ENCODE measurements at places on chromosomes 7 and 10.

- no peak for DNase-seq
Measured at GRCh38 chr7:148290538-148290937, 300.0 kb upstream of the C7orf33 start.

- no peak for DNase-seq
Measured at GRCh38 chr7:49245062-49245461, 320.7 kb downstream of the CDC14C start.

DNA sequence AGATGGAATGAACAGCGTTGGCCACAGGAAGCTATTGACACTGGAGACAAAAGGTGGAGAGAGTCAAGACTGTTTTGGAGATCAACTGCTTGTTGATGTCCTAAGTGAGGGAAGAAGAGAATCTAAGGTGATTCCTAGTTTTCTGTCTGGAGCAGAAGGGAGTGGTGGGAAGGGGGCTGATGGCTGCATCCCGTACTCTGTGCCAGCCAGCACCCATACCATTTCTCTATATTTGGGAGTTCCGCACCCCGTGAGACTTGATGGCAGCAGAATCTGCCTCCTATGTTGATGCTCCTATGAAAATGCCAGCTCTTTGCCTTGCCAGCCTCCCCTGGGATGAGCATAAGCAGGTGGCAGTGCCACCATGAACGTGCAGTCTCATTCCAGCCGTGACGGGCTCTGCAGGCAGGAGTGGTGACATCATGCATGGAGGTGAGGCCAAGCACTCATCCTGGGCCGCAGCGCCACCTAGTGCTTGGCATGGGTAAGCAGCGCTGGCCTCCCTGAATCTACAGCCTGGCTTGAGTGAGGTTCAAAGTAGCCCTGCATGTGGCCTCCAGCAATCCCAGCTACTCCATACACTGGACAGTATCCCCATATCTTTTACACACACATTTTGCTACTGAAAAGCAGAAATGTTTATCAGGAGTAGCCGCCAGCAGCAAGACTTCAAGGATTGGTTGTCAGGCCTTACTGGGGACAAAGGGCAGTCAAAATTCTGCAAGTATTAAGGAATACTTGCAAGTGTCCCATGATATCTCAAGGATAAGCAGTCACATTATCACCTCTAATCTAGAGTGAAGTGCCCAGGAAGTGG, 43.0 kb downstream of the PODXL start:
- peak; percentile 75 for DNase-seq

DNA sequence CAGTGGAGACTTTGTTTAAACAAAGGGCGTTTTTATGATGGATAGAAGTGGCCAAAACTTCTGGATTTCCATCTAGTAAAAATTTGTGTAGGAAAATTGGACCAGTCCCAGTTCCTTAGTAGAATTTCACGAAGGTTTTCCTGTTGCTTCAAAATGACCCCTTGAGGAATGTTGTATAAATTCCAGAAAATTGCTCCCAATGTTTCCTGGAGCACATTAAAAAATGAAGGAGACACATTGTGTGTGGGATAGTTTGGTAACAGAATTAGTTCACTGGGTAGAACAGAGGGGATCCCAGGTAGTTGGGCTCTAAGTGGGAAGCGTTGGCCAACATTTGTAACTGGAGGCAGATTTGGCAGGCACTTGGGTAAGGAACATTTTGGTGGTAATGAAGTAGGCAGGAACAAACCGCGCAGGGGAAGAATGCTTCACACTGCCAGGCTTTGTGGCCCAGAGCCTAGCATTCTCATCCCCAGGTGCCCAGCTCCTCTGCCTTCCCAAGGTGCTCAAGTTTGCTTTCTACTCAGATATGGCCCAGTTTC, 758.6 kb downstream of the AUTS2 start:
- DNase-seq = no peak

GRCh38 chr10:128854963-128855362, 612.1 kb upstream of the MGMT start:
- DNase-seq = no peak

GRCh38 chr10:106308284-106308683, 856.2 kb downstream of the SORCS1 start:
- no peak for DNase-seq

- DNase-seq = no peak
Measured at GRCh38 chr7:96599288-96599936, 110.2 kb downstream of the SEM1 start.

DNA sequence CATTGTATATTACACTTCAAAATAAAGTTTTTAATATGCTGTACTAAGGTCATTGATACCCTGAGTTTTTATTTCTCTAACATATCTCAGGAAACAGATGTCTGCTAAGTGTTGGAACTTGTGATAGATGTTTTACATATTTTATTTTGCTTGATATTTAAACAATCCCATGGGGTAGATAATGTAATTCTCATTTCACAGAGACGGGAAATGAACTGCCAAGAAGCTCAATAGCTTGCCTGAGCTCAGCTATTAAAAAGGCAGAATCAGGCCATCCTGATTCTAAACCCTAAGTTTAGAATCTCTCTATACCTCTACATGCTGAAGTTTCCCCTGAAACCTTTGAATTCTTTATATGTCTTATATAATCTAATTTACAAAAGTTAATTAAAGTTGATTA, 126.3 kb downstream of the LRRC18 start:
- no peak for DNase-seq

DNA sequence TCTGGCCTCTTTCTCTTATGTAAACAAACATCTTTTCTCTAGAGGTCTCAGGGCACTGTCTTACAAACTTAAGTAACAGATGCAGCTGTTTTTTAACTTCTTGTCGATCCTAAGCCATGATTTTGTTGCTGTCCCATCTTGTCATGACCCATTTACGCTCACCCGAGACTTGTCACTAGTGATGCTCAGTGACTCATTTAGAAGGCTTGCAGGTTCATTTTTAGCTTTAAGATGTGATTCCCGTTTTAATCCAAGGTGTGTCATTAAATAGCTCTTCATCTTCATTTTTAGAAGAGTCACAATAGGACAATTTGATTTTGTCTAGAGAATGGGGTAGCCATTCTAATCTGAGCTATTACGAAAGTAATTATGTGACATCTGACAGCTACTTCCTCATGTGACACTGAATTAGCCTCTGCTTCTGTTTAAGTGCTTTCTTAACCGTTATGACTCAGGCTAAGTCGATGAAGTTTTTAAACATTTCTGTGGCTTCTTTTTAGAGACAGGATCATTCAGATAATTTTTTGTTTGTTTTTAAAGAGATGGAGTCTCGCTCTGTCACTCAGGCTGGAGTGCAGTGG, 42.7 kb downstream of the SPDYE5 start:
- DNase-seq = no peak

DNA sequence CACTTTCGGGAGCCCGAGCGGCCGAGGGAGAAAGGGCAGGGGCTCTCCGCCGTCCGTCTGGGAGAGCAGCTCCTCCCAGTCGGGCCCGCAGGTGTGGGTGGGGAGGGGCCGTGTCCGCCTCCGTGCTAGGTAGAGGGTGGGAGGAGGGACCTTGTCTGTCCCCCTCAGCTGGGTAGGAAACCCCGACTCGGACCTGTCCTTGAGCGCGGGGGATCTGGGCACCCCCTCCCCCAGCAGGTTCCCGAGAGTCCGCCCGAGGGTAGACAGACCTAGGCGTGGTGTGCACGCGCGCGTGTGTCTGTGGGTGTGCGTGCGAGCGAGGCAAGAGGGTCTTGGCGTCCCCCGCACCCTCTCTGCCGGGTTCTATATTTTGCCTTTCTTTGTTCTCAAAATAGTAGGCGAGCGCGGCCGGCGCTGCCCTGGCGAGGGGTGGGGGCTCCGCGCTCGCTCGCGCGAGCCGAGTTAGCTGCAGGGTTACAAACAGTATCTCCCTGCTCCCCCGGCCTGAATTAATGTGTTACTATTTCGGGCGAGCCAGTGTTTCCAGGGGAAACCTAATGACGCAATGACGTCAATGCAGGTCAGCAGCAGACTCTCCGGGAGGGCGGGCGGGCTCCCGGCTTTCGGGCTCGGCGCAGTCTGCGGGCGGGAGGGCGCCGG, 73.9 kb upstream of the LEP start:
- DNase-seq = no peak

- no peak for DNase-seq
Measured at GRCh38 chr10:80473692-80474596, 19.8 kb downstream of the TSPAN14 start.

DNA sequence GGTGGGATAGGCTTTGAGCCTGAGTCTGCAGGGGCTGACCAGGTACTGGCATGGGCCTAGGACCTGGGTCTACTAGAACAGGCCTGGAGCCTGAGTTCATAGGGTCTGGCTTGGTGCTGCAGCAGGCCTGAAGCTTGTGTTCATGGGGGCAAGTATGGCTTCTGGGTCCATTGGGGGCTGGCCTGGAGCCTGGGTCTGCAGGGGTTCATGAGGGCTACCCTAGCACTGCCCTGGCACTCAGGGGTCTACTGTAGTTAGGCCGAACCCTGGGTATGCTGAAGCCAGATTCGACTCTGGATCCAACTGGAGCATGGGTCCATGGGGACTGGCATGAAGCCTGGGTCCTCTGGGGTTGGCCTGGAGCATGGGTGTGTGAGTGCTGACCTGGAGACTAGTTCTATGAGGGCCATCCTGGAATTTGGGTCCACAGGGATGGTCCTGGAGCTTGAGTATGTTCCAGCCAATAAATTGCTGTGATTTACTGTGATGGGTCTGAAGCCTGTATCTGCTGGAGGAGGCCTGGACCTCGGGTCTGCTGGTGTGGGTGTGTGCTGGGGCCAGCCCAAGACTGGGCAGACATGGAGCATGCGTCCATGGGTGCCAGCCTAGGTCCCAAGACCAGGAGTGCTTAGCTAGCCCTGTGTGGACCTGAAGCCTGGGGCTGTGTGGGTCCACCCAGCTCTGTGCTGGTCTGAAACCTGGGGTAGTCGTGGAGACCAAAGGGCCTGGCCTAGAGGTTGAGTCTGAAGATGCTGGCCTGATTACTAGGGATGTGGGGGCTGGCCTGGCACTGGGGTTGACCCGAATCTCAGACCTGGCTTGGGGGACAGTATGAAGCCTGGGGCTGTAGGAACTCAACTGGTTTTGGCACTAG, 235.5 kb downstream of the NXPH1 start:
- DNase-seq = no peak

DNA sequence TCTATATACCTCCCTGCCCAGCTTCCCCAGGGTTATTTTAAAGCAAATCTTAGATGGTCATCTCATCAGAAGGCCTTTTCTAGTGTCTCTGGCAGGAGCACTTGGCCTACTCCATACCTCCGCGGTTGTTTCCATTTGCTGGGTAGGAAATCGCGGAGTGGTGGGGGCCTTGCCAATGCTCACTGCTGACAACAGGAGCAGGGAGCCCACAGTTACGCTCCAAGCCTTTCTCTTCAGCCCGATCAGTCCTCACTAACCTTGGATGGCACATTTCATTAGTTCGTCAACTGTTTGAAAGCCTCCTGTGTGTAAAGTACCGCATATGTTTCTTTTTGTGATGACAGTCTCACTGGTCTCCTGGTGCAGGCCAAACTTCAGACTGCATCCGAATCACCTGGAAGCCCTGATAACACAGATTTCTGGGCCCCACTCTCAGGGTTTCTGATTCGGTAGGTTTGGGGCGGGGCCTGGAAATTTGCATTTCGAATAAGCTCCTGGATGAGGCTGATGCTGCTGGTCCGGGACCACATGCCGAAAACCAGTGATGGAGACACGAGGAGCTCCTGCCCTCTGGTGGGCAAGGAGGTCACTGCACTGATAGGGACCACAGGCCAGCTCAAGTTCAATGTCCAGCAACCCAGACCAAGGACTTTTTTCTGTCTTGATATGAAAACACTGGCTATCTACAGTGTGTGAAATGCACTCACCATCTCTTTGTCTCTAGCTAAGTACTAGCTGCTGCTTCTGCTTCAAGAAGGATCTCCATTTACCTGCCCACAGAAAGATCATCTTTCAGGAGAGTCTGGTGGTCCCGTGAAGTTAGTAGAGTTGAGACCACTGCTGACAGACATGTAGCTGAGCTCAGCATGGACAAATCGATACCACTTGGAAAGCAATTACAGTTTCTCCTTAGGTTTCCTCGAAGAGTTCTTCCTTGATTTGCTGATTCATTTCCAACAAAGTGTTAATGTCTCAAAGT, 14.0 kb downstream of the LRGUK start:
- DNase-seq = peak; percentile 20

DNA sequence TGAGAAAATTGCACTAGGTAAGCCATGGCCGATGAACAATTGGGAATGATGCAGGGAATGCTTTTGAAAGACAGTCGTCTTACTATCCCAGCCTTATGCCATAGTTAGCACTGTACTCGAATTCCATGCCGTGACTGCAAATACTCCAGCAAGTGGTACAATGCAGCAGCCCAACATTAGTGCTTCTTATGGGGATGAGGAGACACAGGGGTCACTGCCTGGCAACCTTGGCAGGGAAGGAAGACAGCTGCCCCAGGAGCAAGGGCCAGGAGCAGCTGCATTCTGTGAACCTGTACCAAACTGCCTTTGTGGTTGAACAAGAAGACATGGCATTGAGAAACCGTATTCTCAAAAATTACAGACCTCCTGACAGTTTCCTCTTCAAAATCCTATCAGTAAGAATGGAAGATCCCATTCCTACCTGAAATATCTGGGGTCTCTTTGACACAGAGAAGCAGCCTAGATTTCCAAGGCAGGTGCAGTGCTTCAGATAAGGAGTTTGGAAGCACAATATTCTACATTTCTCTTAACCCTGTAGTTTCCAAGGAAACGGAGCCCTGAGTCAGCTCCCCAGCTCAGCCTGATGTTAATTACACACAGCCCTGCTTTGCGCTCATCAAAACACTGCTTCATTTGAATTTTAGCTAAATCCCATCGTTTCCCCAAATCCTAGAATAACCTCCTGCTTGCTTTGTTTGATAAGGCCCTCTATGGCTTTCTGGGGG, 49.0 kb upstream of the FRMD4A start:
- no peak for DNase-seq

DNA sequence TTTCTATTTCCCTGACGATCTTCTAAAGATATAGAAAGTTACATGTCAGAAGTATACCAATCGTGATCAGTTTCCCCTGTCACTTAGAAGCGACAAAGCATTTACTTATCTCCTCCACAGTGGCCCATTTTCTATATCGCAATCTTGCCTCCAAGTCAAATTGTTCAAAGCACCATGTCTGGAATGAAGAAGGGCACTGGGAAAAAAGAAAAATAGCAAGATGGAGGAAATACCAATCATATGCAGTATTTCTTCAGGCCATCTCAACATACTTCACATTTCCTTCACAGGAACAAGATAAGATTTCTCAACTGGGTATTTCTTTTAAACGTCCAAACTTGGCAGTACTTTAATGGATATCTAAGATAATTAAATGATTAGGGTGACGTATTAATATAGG, 63.3 kb upstream of the IL6 start:
- DNase-seq = no peak

- no peak for DNase-seq
Measured at GRCh38 chr7:36474283-36475010, 84.8 kb downstream of the ANLN start.
